ENCODE measurements at places on chromosomes 3 and 15.

DNA sequence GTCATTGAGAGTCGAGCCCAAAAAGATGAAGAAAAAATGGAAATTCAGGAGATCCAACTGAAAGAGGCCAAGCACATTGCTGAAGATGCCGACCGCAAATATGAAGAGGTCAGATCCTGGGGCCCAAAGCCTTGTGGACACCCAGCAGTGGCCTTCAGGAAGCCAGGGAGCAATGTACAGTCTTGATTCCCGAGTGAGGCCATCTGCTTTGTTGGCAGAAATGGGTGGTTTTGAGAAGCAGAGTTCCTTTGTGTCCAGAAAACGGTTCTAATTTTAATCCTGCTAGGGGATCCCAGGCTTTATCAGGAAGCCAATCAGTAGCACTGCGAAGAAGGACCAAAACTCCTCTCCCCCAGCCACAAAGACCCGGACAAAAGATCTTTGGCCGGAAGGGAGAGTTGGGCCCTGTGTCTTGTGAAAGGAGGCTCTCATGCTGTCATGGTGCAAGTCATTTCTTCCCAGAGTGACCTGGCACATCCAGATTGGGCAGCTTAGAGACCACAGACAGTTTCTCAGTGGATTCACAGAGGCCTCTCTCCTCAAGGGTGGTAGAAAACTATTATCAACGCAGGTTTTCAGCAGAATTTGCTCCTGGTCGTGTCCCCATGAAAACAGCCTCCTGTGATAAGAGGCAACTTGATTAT is 17.1 kb downstream of the TPM1 start:
- DNase-seq: no peak

DNA sequence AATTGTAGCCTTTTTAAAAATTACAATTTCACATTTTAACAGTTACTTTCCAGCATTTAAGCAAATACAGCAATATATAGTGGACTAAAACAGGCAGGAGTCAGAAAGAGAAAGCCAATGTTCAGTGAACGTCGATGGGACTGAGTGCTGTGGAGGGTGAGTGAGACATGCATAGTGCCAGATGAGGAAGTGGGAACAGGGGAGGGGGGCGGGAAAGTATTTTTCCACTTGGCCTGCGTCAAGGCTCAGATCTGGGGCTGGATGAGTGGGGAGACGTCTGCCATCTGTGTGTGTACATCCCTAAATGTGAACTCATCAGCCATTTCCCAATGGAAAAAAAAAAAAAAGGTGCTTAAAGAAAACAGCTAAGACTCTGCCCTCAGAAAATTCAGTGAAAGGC is 19.2 kb upstream of the RAD18 start:
- DNase-seq: no peak

DNA sequence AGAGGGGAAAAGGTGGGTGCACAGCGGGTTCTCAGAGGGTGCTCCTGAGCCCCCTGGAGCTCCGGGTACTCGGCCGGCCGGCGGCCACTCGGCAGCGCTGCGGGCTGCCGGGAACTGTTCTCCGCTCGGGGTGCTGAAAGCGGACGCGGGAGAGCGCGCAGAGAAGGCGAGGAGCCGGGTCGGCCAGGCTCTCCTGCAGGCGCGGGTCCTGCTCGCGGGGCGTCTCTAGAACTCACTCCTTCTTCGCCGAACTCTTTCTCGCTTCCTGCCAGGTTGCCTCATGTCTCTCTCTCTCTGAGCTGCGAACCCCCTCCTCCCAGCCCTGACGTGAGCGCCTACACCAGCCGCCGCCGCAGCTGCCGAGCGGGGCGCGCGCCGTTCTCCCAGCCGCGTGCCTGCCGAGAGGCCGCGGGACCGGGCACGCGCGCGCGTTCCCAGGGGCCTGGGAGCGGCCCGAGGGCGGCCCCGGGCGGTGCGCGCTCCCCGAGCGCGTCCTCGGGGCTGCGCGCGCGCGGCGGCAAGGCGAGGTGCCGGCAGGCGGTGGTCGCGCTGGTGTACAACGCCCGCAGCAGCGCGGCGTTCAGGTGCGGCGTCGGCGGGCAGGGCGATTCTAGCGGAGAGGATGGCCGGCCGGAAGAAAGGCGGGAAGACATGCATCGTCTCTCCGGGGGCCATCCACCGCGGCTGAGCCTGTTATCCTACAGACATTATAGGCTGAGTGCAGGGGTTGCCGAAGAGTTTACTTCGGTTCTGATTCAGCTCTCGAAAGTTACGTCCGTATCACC is at the start of gene PEX5L:
Gene PEX5L (minus strand): TSS at position 267 of the 785 bp plus-strand sequence. CDS start 338 bp downstream, outside the sequence.
- DNase-seq: peak; percentile 72

- no peak for DNase-seq
Observed at GRCh38 chr15:70415398-70415797, 317.7 kb upstream of the TLE3 start.

GRCh38 chr3:194130807-194131589 is 5.0 kb upstream of the HES1 start:
- no peak for DNase-seq

DNA sequence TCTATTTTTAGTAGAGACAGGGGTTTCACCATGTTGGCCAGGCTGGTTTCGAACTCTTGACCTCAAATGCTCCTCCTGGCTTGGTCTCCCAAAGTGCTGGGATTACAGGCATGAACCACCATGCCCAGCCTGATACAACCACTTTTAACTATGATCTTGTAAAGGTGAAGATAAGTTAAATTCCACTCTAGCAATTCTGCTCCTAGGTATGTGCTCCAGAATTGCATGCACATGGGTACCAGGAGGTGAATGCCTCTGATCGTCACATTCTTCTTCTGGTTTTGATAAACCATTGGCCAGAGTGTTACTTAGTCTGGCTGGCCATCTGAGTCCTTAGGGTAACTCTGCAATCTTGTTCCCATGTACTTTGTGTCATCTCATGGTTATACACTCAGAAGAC is 22.3 kb downstream of the CSPG5 start:
- no peak for DNase-seq

DNA sequence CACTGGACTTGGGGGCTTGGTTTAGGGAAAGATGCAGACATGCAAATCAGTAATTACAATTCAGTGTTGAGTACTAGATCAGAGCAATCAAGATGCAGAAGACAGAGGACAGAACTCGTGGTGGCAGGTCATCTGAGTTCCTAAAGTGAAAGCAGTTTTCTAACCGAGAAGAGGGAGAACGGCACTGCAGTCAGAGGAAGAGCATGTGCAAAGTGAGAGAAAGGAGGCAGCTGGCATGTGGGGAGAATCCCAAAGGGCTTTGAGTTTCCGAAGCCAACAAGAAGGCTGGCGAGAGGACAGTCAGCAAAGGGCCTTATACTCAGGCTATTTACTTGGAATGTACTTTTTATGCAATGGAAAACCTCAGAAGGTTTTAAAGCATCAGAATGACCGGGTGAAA is 87.0 kb downstream of the ANP32A start:
- DNase-seq: peak; percentile 14

DNA sequence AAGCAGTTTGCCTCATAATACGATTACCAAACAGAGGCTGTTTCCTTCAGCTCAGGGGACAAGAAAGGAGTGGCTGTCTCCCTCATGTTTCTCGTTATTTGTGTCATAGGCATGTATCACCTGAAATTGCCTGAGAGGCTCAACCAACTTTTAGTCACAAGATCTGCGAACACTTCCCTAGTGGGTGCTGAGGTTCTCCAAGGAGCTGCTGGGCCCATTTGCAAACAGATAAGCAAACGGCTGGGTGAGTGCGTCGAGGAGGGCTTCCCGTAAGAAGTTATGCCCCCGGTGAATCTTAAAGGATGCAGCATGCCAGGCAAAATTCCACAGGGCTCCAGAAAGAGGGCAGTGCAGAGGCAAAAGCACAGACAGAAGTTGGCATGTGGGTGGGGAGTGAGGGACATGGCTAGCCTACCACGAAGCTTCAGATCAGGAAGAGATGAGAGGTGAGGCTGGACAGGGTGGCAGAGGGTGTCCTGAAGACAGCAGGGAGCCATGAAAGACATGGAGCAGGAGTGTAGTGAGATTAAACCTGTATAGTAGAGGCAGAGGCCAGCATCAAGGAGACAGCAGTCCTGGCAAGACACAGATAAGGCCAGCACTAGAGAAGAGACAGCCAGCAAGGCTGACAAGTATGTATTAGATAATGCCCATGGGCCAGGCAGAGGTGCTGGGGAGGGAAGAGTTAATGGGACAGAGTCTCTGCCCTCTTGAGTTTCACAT is 4.0 kb upstream of the GP9 start:
- DNase-seq: no peak

- DNase-seq: no peak
Observed at GRCh38 chr3:170470063-170471016, 51.7 kb downstream of the CLDN11 start.

DNA sequence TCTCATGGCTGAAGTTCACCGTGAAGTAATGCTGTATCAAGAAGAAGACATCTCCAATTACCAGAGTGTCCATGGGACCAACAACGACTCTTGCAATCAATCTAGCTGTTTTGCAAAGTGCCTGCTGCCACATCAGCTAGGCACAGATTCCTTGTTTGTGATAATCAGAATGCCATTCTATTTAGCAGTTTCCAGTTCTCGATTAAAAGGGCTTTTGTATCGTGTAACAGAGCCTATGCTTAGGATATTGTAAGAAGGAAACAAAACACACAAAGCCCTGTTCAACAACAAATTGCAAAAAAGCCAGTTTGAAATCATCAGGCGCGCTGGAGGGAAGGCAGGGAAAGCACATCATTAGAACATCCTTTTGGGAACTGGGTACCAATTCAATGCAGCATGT is 26.1 kb downstream of the RASGRF1 start:
- no peak for DNase-seq

DNA sequence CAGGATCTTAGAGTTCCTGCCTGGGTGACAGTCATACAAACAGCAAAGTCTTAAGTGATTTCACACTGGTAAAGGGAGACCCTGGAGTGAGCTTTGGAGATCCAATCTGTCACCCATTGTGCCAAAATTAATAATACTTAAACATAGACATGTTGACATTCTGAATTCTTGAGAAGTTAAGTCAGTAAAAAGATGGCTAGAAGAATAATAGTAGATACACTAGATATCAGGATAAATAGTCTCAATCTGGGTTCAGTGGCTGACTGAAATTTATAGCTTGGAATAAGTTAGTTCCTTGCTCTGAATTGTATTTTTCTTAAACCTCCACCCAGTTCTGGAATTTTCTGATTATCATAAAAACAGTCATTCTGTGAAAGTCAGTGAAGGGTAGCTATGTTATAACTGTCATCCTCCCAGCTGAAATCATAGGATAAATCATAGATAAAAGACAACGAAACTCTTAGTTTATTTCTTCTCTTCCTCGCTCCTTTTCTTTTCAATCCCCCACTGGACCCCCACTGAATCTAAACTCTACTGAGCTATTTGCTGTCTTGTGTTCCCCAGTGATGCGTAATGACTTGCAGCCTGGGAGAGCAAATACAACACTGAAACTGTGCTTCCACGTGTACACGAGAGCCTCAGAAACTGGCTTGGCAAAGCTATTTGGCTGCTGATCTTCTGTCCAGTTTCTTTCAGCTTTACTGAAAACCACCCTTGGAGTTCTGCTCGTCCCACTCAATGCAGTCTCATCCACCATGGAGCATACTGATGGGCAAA is 175.4 kb upstream of the TP63 start:
- no peak for DNase-seq

DNA sequence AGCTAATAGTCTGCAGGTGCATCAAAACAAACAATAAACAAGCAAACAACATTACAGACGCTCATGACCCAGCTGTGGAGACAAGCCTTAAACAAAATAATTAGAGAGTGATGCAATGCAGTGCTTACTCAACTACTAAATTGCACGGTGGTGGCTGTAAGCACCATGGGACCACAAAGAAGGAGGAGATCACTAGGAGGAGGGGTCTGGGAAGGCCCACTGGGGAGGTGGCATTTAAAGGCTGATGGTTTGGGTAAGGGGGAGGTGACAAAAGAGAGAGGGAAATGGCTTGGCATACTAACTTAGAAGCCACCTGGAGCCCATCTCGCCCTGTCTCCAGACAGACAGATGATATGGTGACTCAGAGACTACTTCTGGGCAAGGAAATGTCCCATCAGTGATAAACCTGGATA is 516.7 kb downstream of the FOXP1 start:
- DNase-seq: no peak

GRCh38 chr3:115857518-115858136 is 234.3 kb downstream of the GAP43 start:
- no peak for DNase-seq

GRCh38 chr3:113287803-113288648 is 76.7 kb downstream of the BOC start:
- no peak for DNase-seq

- no peak for DNase-seq
Observed at GRCh38 chr3:102183186-102183585, 251.6 kb upstream of the ZPLD1 start.

GRCh38 chr3:126528800-126529541 is 5.0 kb downstream of the CHST13 start:
- DNase-seq: no peak

- no peak for DNase-seq
Observed at GRCh38 chr3:63613561-63613960, 38.9 kb upstream of the SNTN start.

DNA sequence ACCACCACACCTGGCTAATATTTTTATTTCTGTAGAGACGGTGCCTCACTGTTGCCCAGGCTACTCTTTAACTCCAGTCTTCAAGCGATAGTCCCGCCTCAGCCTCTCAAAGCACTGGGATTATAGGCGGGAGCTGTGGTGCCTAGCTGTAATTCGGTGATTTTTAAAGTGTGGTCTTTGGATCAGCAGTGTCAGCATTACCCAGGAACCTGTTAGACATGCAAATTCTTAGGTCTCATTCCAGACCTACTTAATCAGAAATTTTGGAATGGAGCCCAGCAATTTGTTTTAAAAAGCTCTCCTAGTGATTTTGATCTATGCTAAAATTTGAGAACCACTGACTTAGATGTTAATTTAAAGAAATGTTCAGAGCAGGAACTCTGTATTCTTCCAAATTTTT is 51.9 kb downstream of the GOLM2 start:
- no peak for DNase-seq

DNA sequence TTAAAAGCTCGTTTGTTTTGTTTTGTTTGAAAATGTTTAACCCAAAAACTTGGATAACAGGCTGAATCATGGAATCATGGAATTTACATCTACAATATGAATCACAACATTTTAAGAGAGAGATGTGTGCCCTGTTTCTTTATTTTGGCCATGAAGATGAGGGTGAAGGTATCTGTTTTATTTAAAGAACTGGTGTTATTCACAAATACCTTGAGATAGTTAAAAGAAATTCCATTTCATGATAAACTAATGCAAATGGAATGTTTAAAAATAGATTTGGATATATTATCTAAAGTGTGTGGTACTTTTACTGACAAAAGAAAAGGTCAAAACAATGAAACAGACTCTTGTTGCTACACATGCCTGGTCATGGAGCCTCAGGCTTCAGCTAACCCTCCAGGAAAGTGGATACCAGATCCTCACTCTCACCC is 486.0 kb upstream of the CFAP20DC start:
- DNase-seq: no peak

DNA sequence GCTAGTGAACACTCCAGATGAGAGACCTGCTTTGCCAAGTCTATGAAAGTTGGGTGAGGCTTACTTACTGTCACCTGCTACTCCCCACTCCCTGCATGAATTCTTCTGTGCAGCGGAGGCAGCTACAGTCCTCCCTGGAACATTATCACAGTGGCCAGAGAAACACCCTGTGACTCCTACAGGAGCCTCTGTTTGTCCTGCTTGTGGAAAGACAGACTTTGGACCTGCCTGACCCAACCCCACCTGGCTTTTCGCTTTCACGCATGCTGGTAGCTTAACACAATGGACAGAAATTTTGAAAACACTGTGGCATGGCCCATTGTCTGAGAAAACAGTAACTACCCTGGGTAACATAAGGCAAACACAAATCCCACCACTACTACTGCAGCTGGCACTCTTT is 1565.5 kb upstream of the CADM2 start:
- DNase-seq: no peak
